ENCODE measurements at places on chromosomes 5 and 9. TPM values are rescaled to one million over a fixed set of nuclear protein-coding genes. Genes with fewer than 3 reads are reported as not detected.

Gene SLC27A6
- total RNA-seq: 0.83 TPM

Gene SHISAL2B
- total RNA-seq: 2.8 TPM

GRCh38 chr9:37290940-37291485 is 131.5 kb upstream of the GRHPR start:
- no peak overlapping the region for H3K27ac ChIP-seq
- no peak overlapping the region for H3K4me3 ChIP-seq
- DNase-seq: no peak
- peaks cover 3% of the 10 kb centered on the region for H3K4me1 ChIP-seq

Gene SPINK7
- not detected for total RNA-seq

DNA sequence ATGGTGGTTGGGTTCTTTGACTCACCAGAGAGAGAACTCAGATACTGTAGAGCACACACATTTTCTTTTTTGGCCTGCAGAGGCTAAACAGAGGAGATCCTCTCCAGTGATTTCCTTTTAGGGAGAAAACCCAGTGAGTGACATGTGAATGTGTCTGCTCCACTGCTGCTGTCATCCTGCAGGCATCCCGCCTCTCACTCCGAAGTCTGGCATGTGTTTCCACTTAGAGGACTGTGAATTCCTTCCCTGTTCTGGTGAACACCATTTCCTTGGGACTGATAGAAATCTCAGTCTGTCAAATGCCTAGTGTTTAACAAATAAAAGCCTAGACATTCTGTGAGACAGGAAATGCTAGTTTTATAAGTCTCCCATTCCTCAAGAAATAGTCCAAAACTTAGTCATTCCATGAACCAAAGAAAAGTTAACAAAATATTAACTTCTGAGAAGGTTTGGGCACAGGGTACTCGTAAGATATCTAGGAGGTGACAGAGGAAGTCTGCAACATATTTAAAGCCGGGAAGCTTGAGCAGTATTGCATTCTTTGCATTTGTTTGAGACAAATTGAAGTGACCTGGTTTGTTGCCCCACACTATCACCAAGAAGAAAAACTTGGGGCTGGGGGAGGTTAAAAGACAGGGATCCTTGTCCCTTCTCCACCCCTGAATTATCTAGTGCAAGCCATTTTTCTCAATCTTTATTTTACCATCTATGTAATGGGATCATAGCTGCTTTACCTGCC is 74.9 kb upstream of the NIPAL4 start:
- H3K27me3 ChIP-seq: no peaks in the 10 kb centered on the region
- H3K4me1 ChIP-seq: no peaks in the 10 kb centered on the region
- H3K4me3 ChIP-seq: no peak overlapping the region
- no peaks in the 10 kb centered on the region for H3K36me3 ChIP-seq

- no peak overlapping the region for H3K27ac ChIP-seq
- DNase-seq: no peak
- no peaks in the 10 kb centered on the region for H3K27me3 ChIP-seq
- no peaks in the 10 kb centered on the region for H3K4me1 ChIP-seq
- peaks cover 8% of the 10 kb centered on the region for H3K36me3 ChIP-seq
- H3K4me3 ChIP-seq: no peak overlapping the region
These were observed 24.3 kb downstream of the NDFIP1 start for GRCh38 chr5:142132916-142133315.

DNA sequence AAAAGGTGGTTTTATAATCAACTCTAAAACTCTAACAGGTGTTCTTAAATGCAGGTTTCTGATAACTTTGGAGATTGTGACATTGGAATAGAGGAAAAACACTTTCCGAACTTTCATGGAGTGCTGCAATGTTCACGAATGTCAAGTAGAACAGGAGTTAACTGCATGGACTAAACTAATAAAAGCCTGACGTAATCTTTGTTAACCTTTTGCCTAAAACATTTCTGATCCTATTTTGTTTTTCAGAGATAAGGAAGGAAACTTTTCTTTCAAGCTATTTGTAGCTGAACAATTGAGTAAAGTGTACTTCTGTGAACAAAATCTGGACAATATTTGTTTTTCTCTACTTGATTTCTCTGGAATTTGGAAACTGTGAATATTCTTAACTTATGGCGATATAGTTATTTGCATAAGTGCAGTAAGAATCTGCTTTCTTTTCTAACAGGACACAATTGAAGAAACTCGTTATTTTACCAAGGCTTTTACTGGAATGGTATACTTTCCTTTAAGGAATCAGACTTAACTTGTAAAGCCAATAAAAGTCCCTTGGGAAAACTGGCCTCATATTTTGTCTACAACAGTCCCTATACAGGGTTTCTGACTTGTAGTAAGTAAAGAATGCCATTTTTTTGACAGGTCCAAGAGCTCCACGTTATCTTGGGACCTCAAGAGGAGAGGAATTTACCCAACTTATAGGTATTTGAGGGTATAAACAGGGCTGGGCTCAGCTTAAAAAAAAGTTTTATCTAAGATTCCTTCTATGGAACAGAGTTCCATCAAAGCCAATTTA is 154.7 kb downstream of the NXNL2 start:
- H3K4me3 ChIP-seq: no peak overlapping the region
- no peaks in the 10 kb centered on the region for H3K27me3 ChIP-seq
- no peaks in the 10 kb centered on the region for H3K36me3 ChIP-seq
- DNase-seq: no peak

- H3K36me3 ChIP-seq: no peaks in the 10 kb centered on the region
- no peaks in the 10 kb centered on the region for H3K4me1 ChIP-seq
- H3K27me3 ChIP-seq: no peaks in the 10 kb centered on the region
- no peak for DNase-seq
- H3K27ac ChIP-seq: no peak overlapping the region
These were observed 16.9 kb downstream of the PCSK5 start for GRCh38 chr9:75907329-75907728.

DNA sequence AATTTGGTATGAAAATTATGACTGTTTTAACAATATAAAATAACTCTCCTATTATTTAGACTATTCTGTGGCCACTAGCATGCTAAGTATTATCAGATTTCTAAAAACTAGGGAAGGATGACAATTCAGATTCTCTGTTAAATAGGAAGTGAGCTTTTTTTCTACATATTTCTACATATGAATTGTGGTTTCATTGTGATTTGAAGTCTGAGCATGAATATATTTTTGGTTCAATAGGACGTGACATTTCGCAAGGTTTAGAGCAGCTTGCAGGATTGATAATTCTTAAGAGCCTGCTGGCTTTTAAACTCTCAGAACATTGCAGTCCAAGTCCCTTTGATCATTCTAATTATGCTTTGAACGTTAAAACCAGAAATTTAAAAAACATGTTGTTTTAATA is 82.9 kb downstream of the ADGRV1 start:
- H3K27me3 ChIP-seq: no peaks in the 10 kb centered on the region
- no peaks in the 10 kb centered on the region for H3K36me3 ChIP-seq
- H3K4me1 ChIP-seq: no peaks in the 10 kb centered on the region
- no peak overlapping the region for H3K27ac ChIP-seq

GRCh38 chr5:118596255-118596654 is 392.1 kb downstream of the DTWD2 start:
- no peaks in the 10 kb centered on the region for H3K36me3 ChIP-seq
- H3K27me3 ChIP-seq: no peaks in the 10 kb centered on the region
- H3K4me1 ChIP-seq: peaks cover 16% of the 10 kb centered on the region
- peak; percentile 16 for DNase-seq
- H3K4me3 ChIP-seq: no peak overlapping the region

GRCh38 chr5:175257847-175258194 is 186.2 kb downstream of the DRD1 start:
- H3K36me3 ChIP-seq: no peaks in the 10 kb centered on the region
- no peaks in the 10 kb centered on the region for H3K27me3 ChIP-seq
- no peaks in the 10 kb centered on the region for H3K4me1 ChIP-seq

GRCh38 chr5:178381921-178382695 is 149.5 kb upstream of the PHYKPL start:
- DNase-seq: no peak
- H3K4me3 ChIP-seq: no peak overlapping the region
- no peaks in the 10 kb centered on the region for H3K27me3 ChIP-seq
- no peak overlapping the region for H3K27ac ChIP-seq

DNA sequence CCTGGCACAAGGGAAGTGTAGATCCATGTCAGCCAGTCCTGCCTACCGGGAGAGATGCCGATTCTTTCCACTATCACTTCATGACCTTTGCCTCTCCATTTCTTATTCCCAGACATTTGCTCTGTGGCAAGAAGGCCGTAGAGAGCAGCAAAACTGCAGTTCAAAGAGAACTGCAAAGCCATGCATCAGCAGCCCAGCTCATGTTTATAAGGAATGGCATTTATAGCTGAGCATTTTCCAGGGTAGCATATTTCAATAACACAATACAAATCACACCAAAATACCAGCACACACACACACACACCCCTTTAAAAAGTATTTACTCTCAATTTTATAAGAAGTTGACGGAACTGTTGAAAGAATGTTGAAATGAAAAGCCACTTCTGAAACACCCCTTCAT is 126.7 kb upstream of the EGFLAM start:
- no peak overlapping the region for H3K27ac ChIP-seq
- H3K27me3 ChIP-seq: no peaks in the 10 kb centered on the region
- H3K4me1 ChIP-seq: no peaks in the 10 kb centered on the region
- no peaks in the 10 kb centered on the region for H3K36me3 ChIP-seq

Gene CDH10
- 0.28 TPM for total RNA-seq

Gene AK1
- 154 TPM for total RNA-seq

GRCh38 chr5:11620172-11620571 is 284.1 kb downstream of the CTNND2 start:
- H3K27ac ChIP-seq: no peak overlapping the region
- no peak for DNase-seq
- no peaks in the 10 kb centered on the region for H3K27me3 ChIP-seq
- H3K4me3 ChIP-seq: no peak overlapping the region

Gene MARCHF11
- not detected for total RNA-seq

Gene CEP120
- total RNA-seq: 29.6 TPM

Gene COL15A1
- total RNA-seq: 40.5 TPM

DNA sequence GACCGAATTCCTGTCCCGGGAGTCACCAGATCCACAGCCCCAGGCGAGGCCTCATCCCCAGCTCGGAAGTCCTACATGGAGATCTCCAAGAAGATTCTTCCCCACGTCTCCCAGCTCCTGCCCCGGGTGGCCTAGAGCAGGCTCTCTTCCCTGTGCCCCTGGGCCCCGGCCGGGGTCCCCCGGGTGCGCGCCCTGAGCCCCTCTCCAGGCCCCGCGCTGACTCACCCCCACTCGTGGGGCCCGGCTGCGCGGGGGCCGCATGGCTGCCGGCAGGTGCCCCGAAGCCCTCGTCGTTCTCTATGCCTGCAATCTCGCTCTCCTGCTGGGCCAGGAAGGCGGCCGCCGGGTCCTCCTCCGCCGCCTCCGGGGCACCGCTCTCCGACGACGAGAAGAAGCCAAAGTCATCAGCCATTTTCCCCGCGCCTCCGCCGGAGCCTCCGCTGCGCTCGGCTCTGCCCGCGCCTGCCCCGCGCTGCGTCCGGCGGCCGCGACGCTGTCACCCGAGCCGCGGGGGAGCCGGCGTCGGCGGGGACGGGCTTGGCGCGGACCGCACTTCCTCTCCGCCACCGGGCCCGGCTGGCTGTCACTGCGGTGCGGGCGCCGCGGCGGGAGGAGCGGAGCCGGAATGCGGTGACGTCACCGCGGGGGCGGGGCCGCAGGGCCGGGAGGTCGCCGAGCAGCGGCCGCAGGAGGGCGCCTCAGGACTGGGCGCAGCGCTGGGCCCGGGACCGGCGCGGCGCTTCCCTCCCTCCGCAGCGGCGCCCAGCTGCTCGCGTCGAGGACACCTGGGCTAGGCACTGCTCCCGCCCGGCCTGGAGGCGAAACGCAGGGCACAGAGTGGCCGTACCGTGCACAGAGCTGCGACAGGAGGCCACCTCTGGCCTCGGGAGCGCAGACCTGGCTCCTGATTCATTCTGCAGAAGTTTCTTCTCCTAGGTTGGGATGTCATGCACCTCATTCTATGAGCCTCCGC is at the start of gene CLTB:
TSS of gene CLTB (minus strand) at position 588 of the 973 bp plus-strand sequence. CDS start at position 412, 176 bp downstream.
- peak within 1 kb of the TSS; percentile 98 for H3K27ac ChIP-seq
- H3K36me3 ChIP-seq: no peaks in the 10 kb centered on the region
- H3K27me3 ChIP-seq: no peaks in the 10 kb centered on the region

Gene GABRA6
- total RNA-seq: not detected
